Right renal cortex interstitium (tissue), 3 donors: ENCODE measurements at places on chromosomes 2 and 18.

GRCh38 chr2:199696048-199696447 lies 154.9 kb downstream of the FTCDNL1 start:
- no peak for DNase-seq

DNA sequence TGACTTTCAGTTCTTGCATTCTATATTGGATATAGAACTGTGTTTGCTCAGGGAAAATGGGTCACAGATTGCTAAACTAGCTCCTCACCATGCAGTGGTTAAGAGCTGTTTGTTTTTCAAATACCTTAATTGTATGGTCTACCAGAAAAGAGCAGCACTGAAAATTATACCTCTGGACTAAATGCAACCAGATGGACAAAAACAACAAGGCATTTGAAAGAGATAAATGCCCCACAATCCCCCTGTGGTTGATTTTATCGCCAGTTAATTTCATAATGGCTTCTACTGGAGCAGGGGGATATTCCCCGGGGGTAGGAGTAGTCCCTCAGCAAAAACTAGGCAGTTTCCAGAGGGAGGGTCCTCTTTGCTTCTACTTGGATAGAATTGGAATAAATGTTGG lies 267.9 kb upstream of the TNP1 start:
- DNase-seq, result no peak

DNA sequence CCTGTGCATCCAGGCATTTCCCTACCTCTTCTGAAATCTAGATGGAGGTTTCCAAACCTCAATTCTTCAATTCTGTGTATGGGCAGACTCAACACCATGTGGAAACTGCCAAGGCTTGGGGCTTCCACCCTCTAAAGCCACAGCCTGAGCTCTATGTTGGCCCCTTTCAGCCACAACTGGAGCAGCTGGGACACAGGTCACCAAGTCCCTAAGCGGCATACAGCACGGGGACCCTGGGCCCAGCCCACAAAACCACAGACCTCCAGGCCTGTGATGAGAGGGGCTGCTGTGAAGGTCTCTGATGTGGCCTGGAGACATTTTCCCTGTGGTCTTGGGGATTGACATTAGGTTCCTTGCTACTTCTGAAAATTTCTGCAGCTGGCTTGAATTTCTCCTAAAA lies 255.4 kb downstream of the TDRD15 start:
- no peak for DNase-seq

- no peak for DNase-seq
These were observed 112.2 kb downstream of the OSBPL6 start for GRCh38 chr2:178306352-178307073.

GRCh38 chr2:239955989-239956817 lies 68.9 kb downstream of the NDUFA10 start:
- DNase-seq, result no peak

DNA sequence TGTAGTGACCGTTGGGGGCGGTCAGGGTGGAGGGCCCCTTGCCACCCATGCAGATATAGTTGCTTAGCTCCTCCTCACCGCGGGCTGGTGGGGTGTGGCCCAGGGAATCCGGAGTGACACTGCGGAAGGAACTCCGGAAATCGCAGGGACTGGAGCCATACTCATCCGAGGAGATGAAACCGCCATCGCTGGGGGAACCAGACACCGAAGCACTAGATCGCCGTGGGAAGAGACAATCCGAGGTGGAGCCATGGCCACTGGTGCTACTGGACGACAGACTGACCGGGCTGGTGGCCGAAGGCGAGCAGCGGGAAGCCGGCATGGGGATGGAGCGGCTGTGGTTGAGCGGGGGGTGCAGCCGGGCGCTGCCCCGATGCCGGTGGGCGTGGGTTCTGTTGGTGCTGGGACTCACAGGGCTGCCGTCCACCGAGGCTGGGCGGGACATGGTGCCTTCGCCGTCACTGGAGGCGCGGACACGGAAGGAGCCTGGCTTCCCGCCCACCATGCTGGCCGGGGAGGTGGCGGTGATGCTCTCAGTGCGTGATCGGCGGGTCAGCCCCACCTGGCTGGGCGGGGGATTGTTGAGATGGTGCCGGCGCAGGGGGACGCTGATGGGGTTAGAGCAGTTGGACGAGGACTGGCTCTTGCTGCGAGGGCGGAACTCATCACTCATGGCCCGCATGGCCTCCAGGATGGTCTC lies 2.2 kb downstream of the IRS1 start:
- DNase-seq, result no peak

GRCh38 chr2:8819948-8820347 lies 17.5 kb downstream of the KIDINS220 start:
- no peak for DNase-seq

DNA sequence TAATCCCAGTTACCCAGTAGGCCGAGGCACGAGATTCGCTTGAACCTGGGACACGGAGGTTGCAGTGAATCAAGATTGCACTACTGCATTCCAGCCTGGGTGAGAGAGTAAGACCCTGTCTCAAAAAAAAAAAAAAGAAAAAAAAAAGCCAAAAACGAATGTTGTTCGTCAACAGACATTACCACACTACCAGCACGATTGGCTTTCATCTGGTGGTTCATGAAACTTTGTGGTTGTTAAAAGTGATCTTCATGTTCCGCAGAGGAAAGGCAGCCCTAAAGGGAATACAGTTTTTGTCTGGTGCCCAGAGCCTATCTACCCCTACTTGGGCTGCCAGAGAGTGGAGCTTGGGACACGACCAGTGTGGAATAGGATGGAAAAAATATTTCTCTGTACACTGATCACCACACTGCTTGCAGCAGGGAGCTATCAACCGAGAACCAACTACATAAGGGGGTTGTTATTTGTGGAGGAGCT lies 13.6 kb upstream of the CXCR4 start:
- DNase-seq, result no peak

DNA sequence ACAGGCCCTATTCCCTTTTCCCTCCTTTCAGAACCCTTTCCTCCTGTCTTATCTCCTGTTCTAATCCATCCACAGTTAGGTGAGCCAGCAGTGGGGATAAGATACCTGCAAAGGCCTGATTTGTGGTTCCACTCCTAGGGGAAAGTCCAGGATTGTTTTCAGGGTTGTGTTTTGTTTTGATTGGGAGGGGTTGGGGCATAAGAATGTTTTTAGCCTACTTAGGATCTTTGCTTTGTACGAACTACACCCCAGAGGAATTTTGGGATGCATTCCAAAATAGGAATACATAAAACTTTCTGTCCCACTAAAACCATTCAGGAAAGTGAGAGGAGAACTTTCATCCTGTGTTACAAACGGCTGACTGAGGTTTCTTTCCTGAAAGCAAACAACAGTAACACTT lies 150.8 kb upstream of the PGAP1 start:
- no peak for DNase-seq

DNA sequence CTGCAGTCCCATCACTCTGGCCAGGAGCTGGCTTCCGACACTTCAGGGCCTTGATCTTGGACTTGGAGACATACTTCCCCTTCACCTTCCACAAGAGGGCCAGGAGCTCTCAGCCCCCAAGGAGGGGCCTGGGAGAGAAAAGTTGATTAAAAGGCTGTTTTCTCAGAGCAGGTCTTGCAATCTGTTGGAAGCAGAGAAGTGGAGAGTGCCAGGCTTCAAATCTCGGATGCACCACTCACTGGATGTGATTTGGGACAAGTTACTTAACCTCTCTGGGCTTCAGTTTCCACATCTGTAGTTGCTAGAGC lies 255.3 kb downstream of the CYP26B1 start:
- DNase-seq, result no peak

- no peak for DNase-seq
These were observed 526.2 kb upstream of the TNP1 start for GRCh38 chr2:217386041-217386440.

- DNase-seq, result no peak
These were observed 75.6 kb upstream of the REG3A start for GRCh38 chr2:79235135-79235534.

GRCh38 chr2:176280156-176280555 lies 10.9 kb downstream of the MTX2 start:
- no peak for DNase-seq

GRCh38 chr2:15142069-15142689 lies 419.0 kb downstream of the NBAS start:
- no peak for DNase-seq

DNA sequence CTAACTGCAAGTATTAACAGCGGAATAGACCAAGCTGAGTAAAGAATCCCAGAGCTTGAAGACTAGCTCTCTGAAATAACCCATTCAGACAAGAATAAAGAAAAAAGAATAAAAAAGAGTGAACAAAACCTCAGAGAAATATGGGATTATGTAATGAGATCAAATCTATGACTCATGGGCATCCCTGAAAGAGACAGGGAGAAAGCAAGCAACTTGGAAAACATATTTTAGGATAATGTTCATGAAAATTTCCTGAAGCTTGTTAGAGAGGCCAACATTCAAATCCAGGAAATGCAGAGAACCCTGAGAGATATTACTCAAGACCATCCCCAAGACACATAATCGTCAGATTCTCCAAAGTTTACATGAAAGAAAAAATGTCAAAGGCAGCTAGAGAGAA lies 17.3 kb downstream of the PFN4 start:
- no peak for DNase-seq

DNA sequence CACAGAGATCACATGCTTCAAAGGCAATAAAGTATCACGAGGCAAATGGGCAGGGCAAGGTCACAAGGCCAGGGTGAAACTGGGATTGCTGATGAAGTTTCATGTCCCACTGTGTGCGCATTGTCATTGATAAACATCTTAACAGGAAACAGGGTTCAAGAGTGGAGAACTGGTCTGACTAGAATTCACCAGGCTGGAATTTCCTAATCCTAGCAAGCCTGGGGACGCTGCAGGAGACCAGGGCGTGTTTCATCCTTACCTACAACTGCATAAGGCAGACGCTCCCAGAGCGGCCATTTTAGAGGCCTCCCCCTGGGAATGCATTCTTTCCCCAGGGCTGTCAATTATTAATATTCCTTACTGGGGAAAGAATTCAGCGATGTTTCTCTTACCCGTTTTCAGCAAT lies 33.2 kb downstream of the PTPN4 start:
- DNase-seq, result no peak

GRCh38 chr2:127621981-127622431 lies 23.9 kb upstream of the GPR17 start:
- no peak for DNase-seq

- DNase-seq, result peak; percentile 6
These were observed 971.3 kb upstream of the FAM98A start for GRCh38 chr2:34570266-34570872.

GRCh38 chr2:130807659-130808385 lies 28.9 kb upstream of the ARHGEF4 start:
- no peak for DNase-seq

DNA sequence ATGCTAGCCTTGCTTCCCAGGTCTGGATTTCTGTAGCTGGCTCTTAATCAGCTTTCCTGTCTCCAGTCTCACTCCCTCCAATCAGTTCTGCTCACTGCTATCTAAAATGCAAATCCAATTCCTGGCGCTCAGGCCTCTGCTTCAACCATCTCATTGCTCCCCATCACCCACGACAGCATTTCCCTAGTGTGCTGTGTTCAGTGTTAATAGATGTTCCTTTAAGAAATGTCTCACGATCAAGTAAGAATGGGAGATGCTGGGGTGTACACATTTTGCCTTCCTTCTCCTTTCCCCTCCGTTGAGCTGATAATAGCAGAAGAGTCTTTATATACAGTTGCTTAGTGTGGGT lies 1.6 kb upstream of the PUM2 start:
- DNase-seq, result no peak

GRCh38 chr2:20617892-20618467 lies 32.9 kb downstream of the HS1BP3 start:
- no peak for DNase-seq

DNA sequence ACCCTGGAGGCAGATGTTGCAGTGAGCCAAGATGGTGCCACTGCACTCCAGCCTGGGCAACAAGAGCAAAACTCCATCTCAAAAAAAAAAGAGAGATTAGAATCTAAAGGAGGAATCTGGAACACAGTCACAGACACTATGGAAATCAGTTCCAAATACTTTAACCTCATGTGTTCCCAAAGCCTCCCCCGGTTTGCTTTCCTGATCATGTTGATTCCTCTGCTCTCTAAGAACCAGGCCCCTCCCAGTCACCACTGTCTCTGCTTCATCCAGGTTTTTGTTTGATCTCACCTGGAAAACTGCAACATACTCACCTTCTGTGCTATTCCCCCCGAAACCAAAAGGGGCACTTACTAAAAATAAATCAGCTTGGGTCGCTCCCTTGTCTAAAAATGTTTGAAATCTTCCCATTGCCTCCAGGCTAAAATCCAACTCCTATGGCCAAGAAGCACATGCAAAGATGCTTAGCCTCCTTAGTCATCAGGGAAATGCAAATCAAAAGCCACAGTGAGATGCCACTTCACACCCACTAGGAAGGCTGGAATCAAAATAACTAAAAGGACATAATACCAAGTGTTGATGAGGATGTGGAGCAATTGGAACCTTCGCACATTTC lies 6.2 kb upstream of the NEU2 start:
- DNase-seq, result no peak

GRCh38 chr18:46273861-46274260 lies 169.7 kb downstream of the HAUS1 start:
- DNase-seq, result no peak

- no peak for DNase-seq
These were observed 12.9 kb upstream of the GAL3ST2 start for GRCh38 chr2:241763551-241764274.

DNA sequence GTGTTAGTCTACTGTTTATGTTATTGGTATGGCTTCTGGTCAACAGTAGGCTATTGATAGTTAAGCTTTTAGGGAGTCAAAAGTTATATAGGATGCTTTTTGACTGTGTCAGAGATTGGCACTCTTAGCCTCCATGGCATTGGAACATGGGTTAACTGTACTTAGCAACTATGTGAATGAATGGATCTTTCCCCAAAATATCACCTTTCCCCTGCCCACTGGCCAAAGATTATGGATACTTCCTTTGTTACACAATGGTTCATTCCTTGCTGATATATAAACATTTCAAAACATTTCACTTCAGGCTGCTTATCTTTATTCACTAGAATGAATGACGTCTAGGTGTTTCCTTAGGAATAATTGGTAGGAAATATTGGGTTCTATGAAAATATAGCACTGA lies 62.1 kb upstream of the DOCK10 start:
- no peak for DNase-seq

- no peak for DNase-seq
These were observed 44.2 kb downstream of the WDPCP start for GRCh38 chr2:63544017-63544627.

DNA sequence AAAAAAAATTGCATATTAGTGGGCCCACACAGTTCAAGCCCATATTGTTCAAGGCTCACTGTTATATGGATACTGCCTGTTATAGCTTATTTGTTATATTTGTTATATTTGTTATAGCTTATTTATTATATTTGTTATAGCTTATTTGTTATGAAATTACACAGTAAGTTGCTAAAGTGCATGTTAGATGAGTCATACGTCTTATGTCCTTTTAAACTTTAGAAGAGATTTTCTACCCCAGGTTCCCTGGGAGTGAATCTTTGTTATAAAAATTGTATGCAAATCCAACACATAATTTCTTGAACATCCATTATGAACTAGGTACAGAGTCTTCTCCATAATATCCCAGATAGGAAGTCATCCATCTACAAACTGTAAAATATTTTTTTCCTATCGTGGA lies 22.1 kb downstream of the HTR2B start:
- no peak for DNase-seq

GRCh38 chr2:143629340-143629739 lies 500.1 kb downstream of the ARHGAP15 start:
- DNase-seq, result no peak
